COR-L47 (cell line): ENCODE measurements at places on chromosomes 7 and 10.

DNA sequence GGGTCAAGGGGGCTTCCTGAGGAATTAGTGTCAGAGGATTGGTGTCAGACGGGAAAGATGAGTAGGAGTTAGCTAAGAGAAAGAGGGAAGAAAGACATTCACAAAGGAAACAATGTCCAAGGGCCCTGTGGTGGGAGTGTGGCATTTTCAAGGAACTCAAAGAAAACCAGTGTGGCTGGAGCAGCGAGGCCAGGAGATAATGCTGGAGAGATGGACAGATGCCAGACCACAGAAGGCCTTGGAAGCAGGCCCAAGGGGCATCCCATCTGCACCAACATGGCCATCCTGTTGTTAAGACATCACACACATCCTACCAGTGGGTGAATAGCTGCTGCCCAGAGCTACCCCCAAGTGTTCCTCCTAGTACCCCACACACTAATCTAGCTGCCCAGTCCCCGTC lies 36.1 kb upstream of the CUL1 start:
- no peak for DNase-seq

DNA sequence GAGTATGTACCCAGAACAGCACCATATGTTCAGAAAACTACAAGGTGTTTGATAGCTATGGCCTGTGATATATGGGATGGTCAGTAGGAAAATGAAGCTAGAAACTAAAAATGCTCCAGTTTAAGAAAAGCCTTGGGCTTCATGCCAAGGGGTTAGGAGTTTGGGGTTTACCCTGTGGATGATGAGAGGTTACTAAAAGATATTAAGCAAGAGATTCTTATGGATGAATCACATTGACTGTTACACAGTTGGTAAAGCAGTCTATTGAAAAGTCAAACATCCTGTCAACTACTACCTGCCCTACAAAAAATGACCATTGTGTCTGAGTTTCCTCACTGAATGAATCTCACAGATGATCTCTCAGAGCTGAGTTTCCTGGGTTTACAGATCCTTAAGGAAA lies 166.2 kb upstream of the INHBA start:
- no peak for DNase-seq

DNA sequence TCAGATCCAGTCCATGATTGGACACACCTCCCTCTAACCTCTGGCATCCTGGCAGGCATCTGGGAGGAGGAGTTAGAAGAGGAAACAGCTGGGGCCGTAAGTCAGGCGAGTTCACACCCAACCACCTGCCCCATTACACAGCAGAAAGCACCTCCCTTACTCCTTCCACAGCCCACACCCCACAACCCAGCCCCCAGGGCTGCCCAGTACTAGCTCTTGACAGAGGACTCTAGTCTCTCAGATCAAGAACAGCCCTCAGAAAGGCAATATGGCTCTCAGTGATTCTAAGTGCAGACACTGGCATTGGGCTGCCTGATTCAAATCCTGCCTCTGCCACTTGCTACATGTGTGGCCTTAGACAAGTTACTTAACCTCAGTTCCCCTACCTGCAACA lies 34.1 kb downstream of the KCNMA1 start:
- no peak for DNase-seq

GRCh38 chr10:27341001-27341400 lies 100.4 kb upstream of the ACBD5 start:
- DNase-seq = no peak

- DNase-seq = no peak
These were observed 54.1 kb downstream of the ABLIM1 start for GRCh38 chr10:114603948-114604347.

DNA sequence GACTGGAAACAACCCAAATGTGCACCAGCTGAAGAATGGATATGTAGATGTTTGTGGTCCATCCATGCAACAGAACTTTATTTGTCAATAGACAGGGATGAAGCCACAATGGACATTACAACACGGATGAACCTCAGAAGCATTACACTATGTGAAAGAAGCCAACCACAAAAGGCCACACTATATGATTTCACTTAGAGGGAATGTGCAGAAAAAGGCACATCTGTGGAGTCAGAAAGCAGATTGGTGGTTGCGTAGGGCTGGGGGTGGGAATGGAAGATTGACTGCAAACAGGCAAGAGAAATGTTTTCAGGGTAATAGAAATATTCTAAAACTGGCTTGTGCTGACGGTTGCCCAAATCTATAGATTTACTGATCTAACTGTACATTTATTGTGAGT lies 34.3 kb upstream of the WASHC2A start:
- DNase-seq = no peak

GRCh38 chr7:130733931-130734814 lies at the start of gene KLF14:
TSS of gene KLF14 (minus strand) at chr7:130734207. CDS start at chr7:130734033, 174 bp downstream.
- peak; percentile 20 for DNase-seq
